ENCODE measurements at places on chromosomes 3 and 15.

DNA sequence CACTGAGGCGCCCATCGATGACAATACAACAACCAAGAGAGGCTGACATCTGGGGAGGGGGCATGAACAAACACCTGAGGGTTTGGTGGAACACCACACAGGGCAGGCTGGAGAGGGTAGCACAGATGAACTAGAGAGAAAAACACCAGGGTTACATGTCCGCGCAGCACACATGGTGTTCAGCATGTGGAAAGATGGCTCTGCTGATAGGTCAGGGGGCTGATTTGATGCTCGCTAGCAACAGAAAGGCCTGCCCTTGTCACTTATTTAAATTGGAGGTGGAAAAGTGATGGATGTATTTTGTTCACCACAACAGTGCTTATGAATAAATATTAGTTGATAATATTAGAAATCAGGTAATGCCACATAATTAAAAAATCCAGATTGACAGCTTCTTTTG is 67.5 kb downstream of the FRMD4B start:
- no peak for DNase-seq

GRCh38 chr3:30231277-30232141 is 374.9 kb upstream of the TGFBR2 start:
- peak; percentile 50 for DNase-seq

DNA sequence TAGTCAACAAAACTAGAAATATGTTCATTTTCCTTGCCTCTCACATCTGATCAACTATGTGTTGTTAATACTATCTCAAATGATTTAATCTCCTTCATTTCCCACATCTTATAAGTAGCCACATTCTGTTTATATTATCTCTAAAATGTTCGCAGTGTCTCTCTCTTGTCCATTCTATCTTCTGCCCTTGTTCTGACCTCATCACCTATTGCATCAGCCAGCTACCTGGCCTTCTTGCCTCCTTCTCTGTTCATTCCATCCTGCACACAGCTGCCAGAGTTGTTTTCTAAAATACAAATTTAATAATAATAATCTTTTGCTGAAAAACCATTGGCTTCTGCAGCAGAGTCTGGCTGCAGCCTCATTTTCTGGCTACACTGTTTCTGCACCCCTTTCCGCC is 75.3 kb upstream of the CCNL1 start:
- no peak for DNase-seq

DNA sequence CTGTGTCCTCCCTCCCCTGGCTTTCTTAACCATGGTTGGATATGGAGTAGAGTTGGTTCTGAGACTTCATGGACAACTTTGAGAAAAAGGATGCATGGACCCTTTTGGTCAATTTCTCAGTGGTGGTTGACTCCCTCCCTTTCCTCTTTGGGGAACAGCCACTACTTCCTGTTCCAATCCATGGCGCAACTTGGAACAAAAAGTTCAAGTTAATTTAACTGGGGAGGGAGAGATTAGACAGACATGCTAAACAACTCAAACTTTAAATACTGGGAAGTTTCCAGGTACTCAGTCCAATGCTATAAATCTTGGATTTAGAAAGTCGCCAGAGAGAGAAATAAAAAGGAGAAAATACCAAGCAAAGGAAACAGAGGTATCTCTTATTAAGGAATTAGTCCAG is 202.2 kb downstream of the PDZRN3 start:
- no peak for DNase-seq

DNA sequence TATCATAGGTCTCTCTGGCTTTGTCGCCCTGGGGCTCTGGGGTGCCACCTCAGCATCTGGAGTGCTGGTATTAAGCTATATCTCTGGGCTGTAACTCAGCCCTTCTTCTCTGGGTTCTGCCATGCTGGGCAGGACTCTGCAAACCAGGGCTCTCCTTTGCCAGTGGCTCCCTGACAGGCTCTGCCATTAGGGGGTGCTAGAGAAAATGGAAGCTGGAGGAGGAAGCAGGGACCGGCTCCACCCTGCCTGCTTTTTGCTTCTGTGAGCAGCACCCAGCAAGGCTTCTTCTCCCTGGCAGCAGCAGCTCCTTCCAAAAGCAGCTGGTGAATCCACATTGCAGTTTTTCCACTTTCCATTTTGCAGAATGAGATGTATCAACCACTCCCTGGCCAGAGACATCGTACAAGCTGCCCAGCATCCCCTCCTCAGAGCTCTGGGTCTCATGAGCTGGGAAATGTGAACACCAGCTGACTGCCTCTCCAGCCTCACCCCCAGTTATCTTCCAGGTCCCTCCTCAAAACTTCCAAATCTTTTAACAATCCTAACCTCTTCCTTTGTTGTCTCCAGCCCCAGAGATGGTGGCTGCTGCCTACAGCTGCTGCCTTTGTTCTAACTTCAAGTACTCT is 165.0 kb downstream of the ABHD5 start:
- peak; percentile 39 for DNase-seq

GRCh38 chr3:54968546-54969172 is 40.8 kb upstream of the LRTM1 start:
- no peak for DNase-seq

- DNase-seq = no peak
Measured at GRCh38 chr15:75346796-75347221, at the start of gene NEIL1. Gene NEIL1 (plus strand): TSS chr15:75347039. CDS start chr15:75348906, 1,867 bp downstream.

- no peak for DNase-seq
Measured at GRCh38 chr3:129505341-129505740, 23.1 kb upstream of the RHO start.

- no peak for DNase-seq
Measured at GRCh38 chr3:114867835-114868503, 279.1 kb downstream of the ZBTB20 start.

Data from NCI-H1930 (cell line).